Kidney epithelial cell (primary cell): ENCODE measurements at places on chromosomes 7 and 10. TPM values are rescaled to one million over a fixed set of nuclear protein-coding genes. Genes with fewer than 3 reads are reported as not detected.

UTF1 gene
- total RNA-seq = not detected in 2 replicates

HERPUD2 gene
- 29.4 and 39.8 TPM in 2 replicates for total RNA-seq

- DNase-seq = no peak
These were observed 25.2 kb upstream of the PLXDC2 start for GRCh38 chr10:19791032-19791431.

DNA sequence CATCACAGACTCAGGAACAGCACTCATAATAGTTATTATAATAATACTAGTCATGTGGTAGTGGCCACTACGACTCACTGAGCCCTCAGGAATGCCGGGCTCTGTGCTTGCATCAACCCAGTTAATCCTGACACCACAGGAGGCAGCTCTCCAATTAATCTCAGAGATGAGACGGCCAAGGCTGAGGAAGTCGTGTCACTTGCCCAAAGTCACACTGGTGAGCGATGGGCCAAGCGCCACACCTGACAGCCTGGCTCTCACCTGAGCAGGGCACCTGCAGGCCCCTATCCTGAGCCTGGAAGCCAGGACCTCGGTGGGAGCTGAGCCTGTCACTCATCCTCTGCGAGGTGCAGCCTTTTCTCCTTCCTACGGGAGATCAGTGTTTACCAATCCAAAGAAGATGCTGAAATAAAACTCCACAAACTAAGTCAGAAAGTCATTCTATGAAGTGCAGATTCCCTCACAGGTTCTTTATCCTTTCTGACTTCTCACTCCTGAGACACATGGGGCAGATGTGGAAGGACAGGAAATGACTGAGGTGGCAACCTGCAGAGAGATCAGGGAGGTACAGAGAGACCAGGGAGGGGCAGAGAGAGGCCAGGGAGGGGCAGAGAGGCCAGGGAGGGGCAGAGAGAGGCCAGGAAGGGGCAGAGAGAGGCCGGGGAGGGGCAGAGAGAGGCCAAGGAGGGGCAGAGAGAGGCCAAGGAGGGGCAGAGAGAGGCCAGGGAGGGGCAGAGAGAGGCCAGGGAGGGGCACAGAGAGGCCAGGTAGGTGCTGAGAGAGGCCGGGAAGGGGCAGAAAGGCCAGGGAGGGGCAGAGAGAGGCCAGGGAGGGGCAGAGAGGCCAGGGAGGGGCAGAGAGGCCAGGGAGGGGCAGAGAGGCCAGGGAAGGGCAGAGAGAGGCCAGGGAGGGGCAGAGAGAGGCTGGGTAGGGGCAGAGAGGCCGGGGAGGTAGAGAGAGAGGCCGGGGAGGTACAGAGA is 38.5 kb downstream of the VIPR2 start:
- no peak for DNase-seq

ANKMY2 gene
- total RNA-seq = 9.9 and 10.9 TPM in 2 replicates

DNA sequence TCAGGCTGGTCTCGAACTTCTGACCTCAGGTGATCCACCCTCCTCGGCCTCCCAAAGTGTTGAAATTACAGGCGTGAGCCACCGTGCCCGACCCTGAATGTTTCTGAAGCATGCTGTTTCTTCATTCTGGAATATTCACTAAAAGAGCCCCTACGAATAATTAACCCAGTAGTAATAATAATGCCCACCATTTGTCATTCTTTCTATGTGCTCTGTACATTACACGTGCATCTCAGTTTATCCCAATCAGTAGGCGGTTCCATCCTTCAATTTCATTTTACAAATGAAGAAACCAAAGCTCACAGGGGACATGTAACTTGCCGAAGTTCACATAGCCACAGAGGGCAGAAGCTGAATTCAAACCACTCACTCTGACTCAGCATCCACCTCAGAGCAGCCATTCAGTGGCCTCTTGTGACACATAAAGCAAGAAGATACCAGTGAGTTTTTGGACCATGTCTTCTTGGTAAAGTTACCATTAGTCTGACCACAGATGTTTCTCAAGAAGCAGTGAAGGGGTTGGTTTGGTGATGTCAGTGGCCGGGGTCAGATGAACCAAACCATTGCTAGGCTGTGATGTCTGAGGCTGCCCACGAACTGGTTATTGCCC is 71.9 kb upstream of the DUSP5 start:
- peak; percentile 100 for DNase-seq

RNLS gene
- 24.7 and 25.9 TPM in 2 replicates for total RNA-seq

GRCh38 chr10:70905071-70906021 is 17.0 kb upstream of the PCBD1 start:
- DNase-seq = no peak

- DNase-seq = no peak
These were observed 12.1 kb upstream of the CCNY start for GRCh38 chr10:35324196-35324595.

GRCh38 chr10:129849452-129849750 is 114.7 kb downstream of the EBF3 start:
- DNase-seq = no peak
